ENCODE measurements at places on chromosomes 2 and 18. TPM values are rescaled to one million over a fixed set of nuclear protein-coding genes. Genes with fewer than 3 reads are reported as not detected.

GRCh38 chr2:201114846-201115245 is 1.1 kb upstream of the CFLAR start:
- no peak overlapping the region for H3K27ac ChIP-seq
- DNase-seq: no peak
- no peaks in the 10 kb centered on the region for H3K27me3 ChIP-seq
- peaks cover 31% of the 10 kb centered on the region for H3K4me1 ChIP-seq
- H3K36me3 ChIP-seq: no peaks in the 10 kb centered on the region

GRCh38 chr18:23493654-23494053 is 9.7 kb upstream of the RMC1 start:
- no peaks in the 10 kb centered on the region for H3K27me3 ChIP-seq
- H3K4me3 ChIP-seq: no peak overlapping the region

DNA sequence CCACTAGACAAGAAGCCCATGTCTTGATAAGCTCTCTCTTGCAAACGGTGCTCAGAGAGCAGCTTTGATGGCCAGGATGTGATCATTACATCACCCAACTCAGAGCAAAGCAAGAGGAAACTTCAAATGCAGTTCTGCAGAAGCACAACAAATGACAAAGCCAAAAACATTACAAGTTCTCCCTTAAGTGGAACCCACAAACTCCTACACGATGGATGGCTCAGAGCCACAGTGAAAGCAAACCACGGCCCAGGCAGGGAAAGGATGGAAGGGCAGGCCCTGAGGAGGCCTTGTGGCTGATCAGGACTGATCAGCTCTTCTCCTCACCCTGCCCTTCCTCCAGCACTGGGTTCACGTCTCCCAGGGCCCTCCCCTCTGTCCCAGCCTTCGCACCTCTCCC is 326.4 kb downstream of the EIPR1 start:
- no peaks in the 10 kb centered on the region for H3K4me1 ChIP-seq
- no peaks in the 10 kb centered on the region for H3K27me3 ChIP-seq
- DNase-seq: no peak

DNA sequence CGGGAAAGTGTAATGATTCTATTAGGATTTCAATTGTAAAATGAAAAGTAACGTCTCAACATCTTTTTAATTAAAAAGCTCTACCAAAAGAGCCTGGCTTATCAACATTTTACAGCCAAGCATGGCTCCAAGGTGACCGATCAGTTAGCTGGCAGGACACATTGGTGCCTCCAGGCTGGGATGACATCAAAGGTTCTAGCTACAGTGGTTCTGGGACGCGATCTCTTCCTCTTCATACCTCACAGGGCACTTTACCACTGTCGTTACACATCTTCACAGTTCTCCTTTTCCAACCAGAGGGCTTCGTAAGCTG is 693 bp downstream of the ORC2 start:
- no peaks in the 10 kb centered on the region for H3K27me3 ChIP-seq
- H3K27ac ChIP-seq: peak overlapping the region; percentile 79
- no peak for DNase-seq
- H3K4me3 ChIP-seq: peak overlapping the region; percentile 87
- peaks cover 2% of the 10 kb centered on the region for H3K36me3 ChIP-seq
- peaks cover 44% of the 10 kb centered on the region for H3K4me1 ChIP-seq

The ZNF407 gene
- total RNA-seq: 26.9 TPM

- H3K4me3 ChIP-seq: no peak overlapping the region
- no peaks in the 10 kb centered on the region for H3K4me1 ChIP-seq
- no peak for DNase-seq
Measured at GRCh38 chr2:39696838-39697237, 31.1 kb downstream of the TMEM178A start.

DNA sequence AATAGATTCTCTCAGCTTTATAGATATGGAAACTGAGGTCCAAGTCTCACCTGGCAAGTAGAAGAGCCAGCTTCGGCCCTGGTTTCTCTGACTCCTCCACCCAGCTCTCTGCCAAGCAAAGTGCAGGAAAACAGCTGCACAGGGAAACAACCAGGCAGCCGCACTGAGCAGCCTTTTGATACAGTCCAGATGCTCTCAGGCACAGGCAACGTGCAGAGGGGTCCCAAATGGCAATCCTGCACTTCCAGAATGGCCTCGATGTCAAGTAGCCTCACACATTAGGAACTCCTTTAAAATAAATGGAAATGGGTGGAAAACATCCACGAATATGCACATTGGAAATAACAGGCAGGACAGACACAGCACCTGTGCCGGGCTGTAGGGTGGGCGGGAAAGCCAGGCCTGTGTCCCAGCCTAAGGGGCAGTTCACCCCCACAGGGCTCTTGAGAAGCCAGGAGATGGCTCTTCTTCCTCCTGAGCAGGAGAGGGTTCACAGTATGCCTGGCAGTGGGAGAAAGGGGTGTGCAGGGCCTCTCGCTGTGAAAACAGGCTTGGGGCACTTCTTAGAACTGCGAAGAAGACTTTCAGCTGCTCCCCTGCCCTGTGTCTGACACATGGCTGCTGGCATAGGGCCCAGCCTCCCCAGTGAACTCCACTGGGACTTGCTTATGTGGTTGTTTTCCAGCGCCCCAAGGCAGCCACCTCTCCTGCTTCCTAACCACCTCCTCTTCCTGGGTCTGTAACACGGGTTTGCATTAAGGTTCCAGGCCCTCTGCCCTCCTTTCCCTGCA is 63.9 kb upstream of the TUBA3E start:
- no peak for DNase-seq
- H3K27me3 ChIP-seq: no peaks in the 10 kb centered on the region
- H3K4me1 ChIP-seq: no peaks in the 10 kb centered on the region
- H3K4me3 ChIP-seq: no peak overlapping the region
- H3K36me3 ChIP-seq: no peaks in the 10 kb centered on the region
- H3K27ac ChIP-seq: no peak overlapping the region

- H3K4me3 ChIP-seq: no peak overlapping the region
- no peak for DNase-seq
- H3K36me3 ChIP-seq: no peaks in the 10 kb centered on the region
Measured at GRCh38 chr18:67735506-67735905, 219.0 kb upstream of the DSEL start.

The SPOPL gene
- 18.6 TPM for total RNA-seq

DNA sequence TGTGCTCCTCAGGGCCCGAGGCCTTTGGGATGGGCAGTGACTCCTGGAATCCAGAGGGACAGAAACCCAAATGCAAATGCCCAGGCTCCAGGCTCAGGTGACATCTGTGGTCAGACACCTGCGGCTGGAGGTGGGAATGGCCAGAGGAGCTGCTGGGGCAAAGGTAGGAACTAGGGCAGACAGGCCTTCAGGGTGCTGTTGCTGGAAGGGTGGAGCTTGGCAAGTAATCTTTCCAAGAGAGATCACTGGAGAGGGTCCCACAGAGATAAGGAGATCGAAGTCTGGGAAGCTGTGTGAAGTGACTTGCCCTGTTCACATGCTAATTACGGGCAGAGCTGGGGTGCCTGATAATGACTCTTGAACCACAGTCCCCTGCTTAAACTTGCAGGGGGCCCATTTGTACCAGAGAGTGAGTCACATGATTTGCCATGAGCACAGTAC is 82.4 kb downstream of the ACAA2 start:
- no peak overlapping the region for H3K4me3 ChIP-seq
- no peaks in the 10 kb centered on the region for H3K4me1 ChIP-seq
- H3K36me3 ChIP-seq: no peaks in the 10 kb centered on the region
- H3K27ac ChIP-seq: no peak overlapping the region

The WBP1 gene
- 108 TPM for total RNA-seq

The STPG4 gene
- 0.58 TPM for total RNA-seq

The ASPRV1 gene
- 2.3 TPM for total RNA-seq

DNA sequence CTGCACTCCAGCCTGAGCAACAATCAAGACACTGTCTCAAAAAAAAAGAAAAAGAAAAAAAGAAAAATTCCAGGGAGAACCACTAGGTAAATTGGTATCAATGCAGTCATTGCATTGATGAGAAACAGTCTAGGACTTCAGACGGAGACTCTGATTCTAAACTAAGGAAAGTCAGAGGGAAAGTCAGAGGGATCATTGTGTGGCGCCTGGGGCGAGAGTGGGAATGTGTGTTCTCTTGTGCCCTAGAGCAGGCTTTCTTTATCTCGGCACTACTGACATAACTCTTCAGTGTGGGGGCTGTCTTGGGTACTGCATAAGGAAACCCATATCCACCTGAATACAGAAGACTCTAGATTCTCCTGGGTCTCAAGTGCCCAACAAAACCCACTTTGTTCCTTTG is 24.8 kb downstream of the SERPINE2 start:
- H3K36me3 ChIP-seq: no peaks in the 10 kb centered on the region
- DNase-seq: no peak
- H3K4me1 ChIP-seq: no peaks in the 10 kb centered on the region
- no peaks in the 10 kb centered on the region for H3K27me3 ChIP-seq

The INPP5D gene
- 127 TPM for total RNA-seq

DNA sequence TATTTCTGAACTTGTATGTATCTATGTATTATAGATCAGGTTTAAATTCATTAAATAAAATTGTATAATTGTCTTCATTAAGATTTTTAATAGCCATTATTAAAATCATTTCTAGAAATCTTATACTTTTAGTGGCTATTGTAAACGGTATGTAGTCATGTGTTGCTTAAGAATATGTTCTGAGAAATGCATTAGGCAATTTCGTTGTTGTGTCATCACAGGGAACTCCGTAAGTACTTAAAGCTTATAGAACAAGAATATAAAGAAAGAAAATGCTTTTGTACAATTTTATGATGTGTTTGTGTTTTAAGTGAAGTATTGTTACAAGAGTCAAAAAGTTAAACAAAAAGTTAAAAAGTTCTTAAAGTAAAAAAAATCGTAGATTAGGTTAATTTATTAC is 765.8 kb downstream of the METTL4 start:
- H3K27me3 ChIP-seq: no peaks in the 10 kb centered on the region
- no peak overlapping the region for H3K27ac ChIP-seq
- H3K4me1 ChIP-seq: no peaks in the 10 kb centered on the region
- DNase-seq: no peak

- peaks cover 48% of the 10 kb centered on the region for H3K4me1 ChIP-seq
- H3K4me3 ChIP-seq: no peak overlapping the region
- peaks cover 41% of the 10 kb centered on the region for H3K27me3 ChIP-seq
- DNase-seq: no peak
- no peak overlapping the region for H3K27ac ChIP-seq
- H3K36me3 ChIP-seq: peaks cover 15% of the 10 kb centered on the region
Measured at GRCh38 chr2:74501335-74502071, 2.1 kb upstream of the LBX2 start.
